DMS79 (cell line): ENCODE measurements at places on chromosomes 7 and 10.
A peak's percentile ranks its signal among the peaks of the same experiment; 100 is the strongest.

DNA sequence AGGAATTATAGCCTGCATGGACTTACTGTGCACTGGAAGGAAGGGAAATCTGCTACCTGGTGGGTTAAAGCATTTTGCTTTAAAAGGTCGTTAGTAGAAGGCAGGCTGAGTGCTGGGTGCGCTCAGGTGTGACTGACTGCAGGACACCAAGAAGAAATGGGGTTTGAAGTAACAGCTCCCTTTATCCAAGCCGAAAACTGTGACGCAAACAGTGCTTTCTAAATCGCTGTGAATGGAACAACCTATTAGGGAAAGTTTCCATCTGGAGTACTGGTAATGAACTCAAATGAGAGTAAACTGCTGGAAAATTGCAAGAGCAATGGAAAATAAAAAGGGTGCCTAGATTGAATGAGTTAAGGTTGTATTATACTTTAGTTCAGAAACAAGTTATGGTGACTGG, 95.3 kb downstream of the CNNM2 start:
- no peak for DNase-seq

DNA sequence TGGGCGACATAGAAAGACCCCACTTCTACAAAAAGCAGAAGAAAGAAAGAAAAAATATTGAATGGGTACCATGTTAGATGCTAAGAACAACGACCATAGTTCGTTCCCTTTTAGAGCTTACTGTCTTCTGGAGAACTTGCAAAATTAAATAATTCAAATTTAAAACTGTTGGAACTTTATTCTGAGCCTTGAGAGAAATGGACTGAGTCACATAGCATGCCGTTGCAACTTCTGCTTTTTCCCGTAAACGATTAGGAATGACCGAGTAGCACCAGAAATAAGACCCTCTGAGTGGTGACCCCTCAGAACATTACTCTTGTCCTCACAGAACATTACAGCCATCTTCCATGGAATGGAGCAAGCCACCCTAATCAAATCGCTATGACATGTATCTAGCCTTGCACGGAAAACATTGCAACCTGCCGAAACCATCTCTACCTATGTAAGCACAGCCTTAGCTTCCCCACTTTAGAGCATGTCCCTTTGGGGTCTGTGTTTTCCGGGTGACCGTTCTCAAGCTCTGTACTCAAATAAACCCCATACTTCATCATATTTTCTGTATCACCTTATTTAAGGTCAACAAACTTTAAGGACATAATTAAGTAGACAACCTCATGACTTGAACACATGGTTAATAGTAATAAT, 179.1 kb downstream of the PRKCQ start:
- DNase-seq: no peak

DNA sequence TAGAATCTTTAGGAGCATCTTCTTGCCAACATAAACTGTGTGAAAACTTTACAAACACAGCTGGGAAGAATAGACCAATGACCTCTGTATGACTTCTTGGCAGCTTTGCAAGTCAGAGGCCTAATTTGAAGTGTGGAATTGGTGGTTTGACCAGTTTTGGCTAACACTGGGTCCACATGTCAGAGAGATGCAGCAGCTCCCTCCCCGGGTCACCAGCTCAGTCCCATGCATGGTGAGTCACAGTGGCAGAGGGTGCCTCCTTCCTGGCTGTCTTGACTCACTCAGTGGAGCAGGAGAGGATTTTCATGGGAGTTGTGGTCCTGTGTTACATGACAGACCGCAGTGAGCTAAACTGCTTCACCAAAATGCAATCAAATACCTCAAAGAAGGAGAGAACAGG, 8.2 kb upstream of the STARD3NL start:
- DNase-seq: no peak

DNA sequence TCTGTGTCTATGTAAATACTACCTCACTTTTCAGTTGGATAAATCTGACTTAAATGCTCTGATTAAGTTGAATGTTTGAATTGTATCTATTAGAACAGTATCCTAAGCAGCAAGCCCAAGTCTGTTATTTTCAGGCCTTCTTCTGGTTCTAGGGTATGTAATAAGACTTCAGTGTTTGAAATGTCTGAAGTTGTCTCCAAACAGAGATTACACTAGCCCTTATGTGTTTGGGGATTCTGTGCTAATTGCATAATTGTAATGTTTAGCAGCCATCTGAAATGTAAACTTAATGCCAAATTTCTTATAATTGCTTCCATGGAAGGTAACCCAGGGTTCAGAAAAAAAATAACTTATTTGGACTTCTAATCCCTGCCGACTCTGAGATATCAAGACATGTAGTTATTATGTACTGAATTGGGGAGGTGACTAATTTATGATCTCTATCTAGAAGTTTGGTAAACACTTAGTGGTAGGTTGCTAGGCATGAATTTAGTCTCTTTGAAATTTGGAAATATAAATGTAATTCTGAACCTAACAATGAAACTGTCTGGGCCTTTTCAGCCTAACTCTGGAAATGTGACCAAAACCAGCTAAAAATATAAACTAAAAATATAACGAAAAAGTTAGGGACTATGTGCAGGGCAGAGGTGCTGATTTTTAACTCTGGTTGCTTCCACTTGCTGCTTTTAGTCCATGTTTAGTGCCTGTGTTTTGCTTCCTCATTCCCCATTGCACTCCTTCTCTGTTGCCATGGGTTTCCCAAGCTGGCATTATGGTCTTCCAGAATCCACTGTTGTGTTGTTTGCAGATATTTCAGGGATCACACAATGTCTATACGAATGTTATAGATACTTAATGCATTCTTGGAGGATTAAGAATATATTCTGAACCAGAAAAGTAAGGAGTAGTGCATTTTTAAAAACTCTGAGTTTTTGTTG, 54.8 kb downstream of the MCU start:
- no peak for DNase-seq

GRCh38 chr7:84664626-84665025, 470.0 kb upstream of the SEMA3A start:
- no peak for DNase-seq

DNA sequence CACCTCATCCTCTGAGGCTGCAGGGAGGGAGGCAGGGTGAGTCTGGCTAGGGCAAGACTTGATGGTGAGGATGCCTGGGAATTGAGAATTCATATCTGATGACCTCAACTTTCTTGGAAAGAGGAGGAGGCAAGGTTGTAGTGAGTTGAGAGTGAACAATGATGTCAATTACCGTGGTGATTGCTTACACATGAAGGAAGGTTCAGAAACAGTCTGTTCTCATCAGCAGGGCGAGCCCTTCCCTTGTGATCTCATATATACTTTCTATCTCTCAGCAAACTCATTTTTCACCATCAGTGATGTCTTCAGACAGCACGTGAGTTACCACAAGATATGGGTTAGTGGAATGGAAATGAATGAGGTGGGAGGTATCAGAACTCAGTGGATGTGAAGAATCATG, 20.1 kb upstream of the COL13A1 start:
- no peak for DNase-seq

- DNase-seq: no peak
These were observed 270.6 kb downstream of the TRIL start for GRCh38 chr7:28687537-28687936.

GRCh38 chr10:129530581-129530980, 63.5 kb downstream of the MGMT start:
- no peak for DNase-seq

DNA sequence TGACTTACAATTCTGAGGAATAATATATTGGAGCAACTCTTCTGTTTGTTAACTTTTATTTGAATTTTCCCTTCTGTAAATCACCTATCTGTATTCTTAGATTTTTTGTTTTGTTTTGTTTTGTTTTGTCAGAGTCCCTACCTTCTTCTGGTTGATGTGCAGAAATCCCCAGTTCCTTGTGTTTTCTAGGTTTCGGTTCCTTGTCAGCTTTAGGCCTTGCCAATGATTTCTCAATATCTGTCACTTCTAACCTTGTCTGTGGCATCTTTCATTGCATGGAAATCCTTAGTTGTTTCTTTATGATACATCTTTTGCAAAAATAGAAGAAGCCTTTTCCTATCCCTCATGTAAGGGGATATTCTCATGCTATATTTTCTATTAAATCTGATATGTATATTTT, 21.7 kb upstream of the ST8SIA6 start:
- DNase-seq: no peak

- no peak for DNase-seq
These were observed 191.7 kb upstream of the MTPN start for GRCh38 chr7:136168821-136169220.

DNA sequence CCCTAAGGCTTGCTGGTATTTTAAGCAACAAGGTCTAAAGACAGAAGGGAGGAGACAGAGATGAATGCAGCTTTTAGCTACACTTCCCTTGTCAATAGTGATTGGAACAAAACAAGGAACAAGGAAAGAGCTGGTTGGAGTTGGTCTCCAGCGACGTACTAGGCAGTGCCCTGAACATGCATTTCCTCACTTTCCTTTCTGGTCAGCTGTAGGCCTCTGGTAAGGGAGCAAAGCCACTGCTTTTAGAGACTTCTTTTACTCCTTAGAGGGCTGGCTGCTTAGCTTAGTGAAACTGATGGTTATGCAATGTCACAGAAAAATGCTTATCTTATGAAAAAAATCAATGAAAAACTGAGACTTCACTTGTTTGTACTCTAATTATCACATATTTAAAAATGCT, 75.5 kb upstream of the TRIL start:
- no peak for DNase-seq

DNA sequence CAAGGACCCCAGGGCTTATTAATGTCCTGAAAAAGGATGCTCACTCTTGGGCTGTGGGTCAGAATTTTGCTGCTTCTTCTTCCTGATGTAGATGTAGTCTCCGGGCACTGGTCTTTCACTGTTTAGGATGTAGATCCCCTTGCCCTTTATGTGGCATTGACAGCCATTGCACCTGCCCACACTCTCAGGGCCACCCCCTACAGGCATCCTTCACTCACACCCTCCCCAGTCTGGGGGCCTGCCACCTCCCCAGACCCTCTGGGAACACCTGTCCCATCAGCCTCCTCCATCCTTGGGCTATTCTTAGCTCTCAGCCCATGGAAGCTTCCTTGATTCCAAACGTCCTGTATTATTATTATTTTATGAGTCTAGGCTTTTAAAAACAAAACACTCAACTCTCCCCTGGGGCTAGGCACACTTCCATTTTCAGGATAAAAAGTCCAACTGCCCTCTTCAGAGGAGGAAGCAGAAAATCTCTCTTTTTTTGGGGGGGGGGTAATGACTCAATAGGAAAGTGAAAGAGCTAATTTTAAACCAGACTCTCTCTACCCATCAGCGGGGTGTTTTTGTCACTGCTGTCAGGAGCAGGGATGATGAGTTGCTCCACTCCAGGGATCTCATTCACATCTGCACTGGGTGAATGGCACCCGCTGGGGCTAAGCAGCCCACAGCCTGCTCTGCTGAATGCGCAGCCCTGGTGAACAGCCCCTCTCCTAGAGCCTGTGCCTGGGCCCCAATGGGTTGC, 11.5 kb upstream of the KLRG2 start:
- peak; percentile 69 for DNase-seq

GRCh38 chr7:68943786-68944185, 654.5 kb upstream of the AUTS2 start:
- DNase-seq: no peak

DNA sequence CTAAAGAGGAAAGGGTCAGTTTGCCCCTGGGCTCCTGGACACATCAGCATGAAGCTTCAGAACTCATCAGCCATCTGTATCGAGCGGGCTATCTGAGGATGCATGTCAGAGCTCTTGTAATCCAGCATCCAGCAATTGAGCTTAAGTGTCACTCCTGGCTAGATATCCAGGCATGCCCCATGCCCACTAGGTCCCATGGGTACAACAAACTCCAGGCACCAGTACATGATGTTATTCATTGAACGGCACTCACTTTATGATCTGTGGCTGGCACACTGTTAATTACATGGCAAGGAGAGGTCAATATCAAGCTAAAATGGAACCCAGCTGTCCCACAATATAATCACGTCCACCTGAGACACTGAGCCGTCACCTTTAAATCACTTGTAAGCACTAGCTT, 274.2 kb downstream of the ELMO1 start:
- DNase-seq: no peak

DNA sequence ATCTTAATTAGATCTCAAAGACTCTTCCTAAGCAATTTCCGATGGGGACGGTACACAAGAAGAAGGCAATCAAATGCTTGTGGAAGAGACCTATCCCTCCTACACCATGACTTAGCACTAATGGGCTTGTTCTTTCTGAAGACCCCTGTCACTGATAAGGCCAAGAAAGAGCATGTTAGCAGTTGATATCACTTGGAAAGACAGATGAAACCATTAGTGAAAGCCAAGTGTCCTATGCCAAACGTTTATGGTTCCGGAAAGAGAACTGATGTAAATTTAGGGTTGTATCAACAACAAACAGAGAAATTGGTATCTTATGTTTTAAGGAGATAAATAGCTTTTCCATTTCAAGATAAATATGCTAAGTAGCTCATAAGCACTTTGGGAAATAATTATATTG, 6.5 kb downstream of the UROS start:
- no peak for DNase-seq

GRCh38 chr10:68992636-68993440, 4.2 kb downstream of the KIFBP start:
- DNase-seq: no peak

DNA sequence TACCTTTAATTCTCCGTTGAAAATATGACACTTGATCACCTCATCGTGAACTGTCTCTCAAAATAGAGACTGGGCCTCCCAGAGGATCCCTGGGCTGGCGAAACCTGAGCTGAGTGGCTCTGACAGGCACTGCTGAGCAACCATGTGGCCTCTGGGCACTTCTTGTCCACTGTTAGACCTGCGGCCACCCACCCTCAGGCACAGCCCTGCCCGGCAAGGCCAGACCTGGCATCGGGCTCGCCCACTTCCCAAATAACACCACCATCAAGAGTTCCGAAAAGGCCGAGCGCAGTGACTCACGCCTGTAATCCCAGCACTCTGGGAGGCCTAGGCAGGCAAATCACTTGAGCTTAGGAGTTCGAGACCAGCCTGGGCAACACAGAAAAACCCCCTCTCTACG, 82.5 kb downstream of the COBL start:
- no peak for DNase-seq
